ENCODE measurements at places on chromosomes 2 and 18. TPM values are rescaled to one million over a fixed set of nuclear protein-coding genes. Genes with fewer than 3 reads are reported as not detected.

The GKN1 gene
- total RNA-seq = not detected

The TFPI gene
- 135 TPM for total RNA-seq

The LIMS4 gene
- 3.6 TPM for total RNA-seq

The GDF7 gene
- total RNA-seq = not detected

The AQP12B gene
- not detected for total RNA-seq

The EHD3 gene
- total RNA-seq = 34.6 TPM
